ENCODE measurements at places on chromosomes 4 and X.

- no peak for DNase-seq
Measured at GRCh38 chrX:49269767-49270248, at the start of gene PPP1R3F. TSS of gene PPP1R3F (plus strand) at chrX:49269793. CDS start at chrX:49269870, 77 bp downstream.

- DNase-seq, result peak; percentile 71
Measured at GRCh38 chrX:129779747-129780146, at the start of gene SASH3. TSS of gene SASH3 (plus strand) at chrX:129779949. CDS start at chrX:129780098, 149 bp downstream.

DNA sequence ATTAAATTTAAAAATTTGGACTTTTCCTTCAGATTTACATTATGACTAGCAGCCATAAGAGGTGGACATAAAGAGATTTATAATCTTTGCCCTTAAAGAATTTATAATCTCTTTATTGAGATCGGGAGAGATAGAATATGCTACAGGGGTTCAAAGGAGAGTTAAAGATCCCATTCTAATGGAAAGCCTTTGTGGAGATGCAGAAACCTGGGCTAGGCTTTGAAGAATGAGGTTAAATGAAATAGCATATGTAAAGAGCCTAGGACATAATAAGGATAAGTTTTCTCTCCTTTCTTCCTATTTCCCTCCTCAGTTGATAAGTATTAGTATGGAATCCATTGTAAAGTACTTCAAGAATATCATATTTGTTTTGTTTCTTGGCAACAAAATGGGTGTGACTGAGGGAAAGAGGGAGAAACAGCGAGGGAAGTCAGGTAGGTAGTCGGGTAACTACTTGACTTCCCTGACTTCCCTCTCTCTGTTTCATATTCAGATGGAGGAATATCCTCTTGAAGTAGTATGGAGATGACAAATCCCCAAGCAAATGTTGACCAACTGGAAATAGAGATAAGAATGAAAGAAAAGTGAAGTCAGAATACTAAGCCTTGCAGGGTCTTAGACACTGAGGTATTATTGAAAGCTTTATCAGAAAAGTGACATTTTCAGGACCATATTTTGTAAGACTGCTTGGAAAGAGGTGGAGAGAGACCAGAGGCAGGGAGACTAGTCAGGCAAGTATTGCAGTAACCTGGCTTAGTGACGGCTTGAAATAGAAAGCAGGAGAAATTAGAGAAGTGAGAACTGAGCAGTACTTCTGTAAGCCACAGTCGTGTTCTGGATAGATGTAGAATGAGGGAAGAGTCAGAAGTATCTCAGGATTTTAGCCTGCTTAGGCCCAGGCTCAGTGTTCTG lies 82.9 kb downstream of the PDLIM5 start:
- no peak for DNase-seq

DNA sequence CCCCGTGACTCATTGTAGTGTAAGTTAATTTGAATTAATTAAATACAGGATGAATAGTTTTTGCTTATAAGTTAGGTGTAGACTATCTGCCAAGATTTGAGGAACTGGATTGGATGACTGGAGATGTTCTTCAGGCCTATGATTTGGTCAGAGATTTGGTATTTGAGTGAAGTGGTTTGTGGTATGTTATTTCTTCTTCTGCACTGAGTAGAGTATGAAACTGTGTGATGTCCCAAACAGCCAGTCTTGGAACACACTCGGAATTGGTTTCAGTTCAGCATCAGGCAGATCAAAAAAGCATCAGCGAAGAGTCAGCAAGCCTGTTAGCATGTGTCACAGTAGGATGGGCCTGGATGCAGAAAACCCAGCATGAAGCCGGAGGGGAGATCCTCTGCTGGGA lies 294.1 kb downstream of the ARHGAP10 start:
- no peak for DNase-seq

GRCh38 chr4:142535009-142535408 lies 311.1 kb downstream of the INPP4B start:
- DNase-seq, result no peak

- no peak for DNase-seq
Measured at GRCh38 chrX:103828529-103828928, 3.5 kb downstream of the RAB9B start.

DNA sequence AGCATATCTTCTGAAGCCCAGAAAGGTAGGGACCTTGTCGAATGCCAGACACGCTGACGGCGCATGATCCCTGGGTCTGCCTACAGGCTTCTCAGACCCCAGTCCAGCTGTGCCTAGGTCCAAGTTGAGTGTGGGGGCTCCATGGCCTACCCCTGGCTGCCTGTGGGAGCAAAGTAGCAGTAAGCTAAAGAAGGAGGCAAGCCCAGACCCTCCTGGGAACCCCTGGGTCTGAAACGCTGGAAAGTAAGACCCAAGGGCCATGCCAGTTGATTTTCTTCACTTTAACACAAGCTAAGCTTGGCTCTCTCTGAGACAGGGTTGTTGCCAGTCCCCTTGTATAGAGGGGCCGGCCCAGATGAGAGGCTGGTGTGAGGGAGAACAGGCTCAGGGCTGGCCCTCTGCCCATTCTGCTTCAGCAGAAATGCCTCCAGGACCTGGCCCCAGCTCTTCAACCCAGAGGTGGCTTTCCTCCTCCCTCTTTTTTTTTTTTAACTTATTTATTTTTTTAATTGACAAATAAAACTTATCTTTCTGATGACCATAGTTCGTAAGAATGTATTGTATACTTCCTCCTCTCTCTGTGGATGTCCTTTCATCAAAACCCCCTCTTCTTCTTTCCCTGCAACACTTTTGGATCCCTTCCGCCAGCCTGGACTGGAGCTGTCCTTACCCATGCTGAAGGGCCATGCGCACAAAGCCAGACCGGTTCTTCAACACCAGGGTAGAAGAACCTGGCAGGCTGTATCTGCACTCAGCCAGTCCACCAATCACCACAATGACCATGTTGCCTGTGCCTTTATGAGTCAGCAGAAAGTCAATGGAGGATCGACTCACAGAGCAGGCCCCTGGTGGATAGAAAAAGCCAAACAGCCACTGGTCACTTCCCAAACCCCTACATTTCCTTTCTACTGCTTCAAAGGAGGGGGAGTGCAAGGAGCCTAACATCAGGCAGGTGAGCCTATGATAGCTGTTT lies 7.1 kb downstream of the AWAT2 start:
- no peak for DNase-seq

GRCh38 chr4:25816591-25817058 lies 46.2 kb downstream of the SEL1L3 start:
- DNase-seq, result no peak
